Nephron progenitor cell (in vitro differentiated cells): ENCODE measurements at places on chromosomes 4 and X.

GRCh38 chrX:130669233-130669632, 233.8 kb downstream of the ENOX2 start:
- no peak for DNase-seq

GRCh38 chr4:184613405-184613804, 35.8 kb downstream of the CASP3 start:
- DNase-seq: no peak

DNA sequence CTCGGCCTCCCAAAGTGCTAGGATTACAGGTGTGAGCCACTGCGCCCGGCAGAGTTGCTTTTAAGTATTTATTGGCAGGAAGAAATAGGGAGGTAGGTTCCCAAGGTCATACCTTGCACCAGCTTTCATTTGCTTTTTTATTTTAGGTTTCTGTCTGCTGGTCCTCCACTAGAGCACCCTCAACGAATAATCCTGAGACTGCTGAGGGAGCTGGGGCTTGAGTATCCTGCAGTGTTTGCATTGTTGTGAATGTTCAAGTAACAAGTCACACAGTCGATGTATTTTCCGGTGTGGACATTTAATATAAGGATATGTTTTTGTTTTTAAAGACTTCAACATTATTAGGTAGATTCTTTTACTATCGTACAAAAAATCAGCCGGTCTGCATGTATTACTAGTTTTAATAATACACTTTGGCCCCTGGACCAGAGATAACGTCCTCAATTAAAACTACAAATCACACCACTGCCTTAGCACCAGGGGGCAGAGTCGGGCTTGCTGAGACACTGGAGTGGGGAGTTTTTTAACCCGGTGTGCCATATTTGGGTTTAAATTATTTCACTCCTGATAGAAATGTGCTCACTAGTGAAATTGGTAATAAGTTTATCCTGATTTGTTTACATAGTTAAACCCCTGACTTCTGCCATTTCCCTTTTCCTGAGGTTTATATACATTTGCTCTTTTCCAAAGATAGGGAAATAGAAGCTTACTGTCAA, 11.6 kb downstream of the SMIM20 start:
- DNase-seq: peak; percentile 51

GRCh38 chr4:165839615-165840333, 33.3 kb upstream of the TLL1 start:
- DNase-seq: no peak

- DNase-seq: no peak
These were observed 1513.0 kb downstream of the STIM2 start for GRCh38 chr4:28373601-28374000.

DNA sequence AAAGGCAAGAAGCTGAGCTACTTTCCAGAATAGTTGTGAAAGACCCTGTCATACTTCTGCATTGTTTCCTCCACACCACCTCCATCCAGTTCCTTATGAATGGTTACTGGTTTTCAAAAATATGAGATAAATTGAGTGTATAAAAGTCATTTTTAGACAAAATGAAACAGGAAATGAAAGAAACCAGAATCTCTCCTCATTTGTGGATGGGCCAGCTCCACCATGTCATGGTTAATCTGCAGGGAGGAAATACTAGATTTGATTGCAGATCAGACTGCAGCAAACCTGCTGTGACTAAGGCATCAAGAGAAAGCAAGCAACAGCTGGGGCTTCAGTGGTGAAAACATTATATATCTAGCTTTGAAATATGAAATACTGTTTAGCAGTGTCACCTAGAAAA, 23.8 kb downstream of the F9 start:
- DNase-seq: no peak

GRCh38 chr4:89299153-89299791, 8.3 kb downstream of the GPRIN3 start:
- DNase-seq: no peak

GRCh38 chr4:174581901-174582300, 59.6 kb upstream of the HPGD start:
- DNase-seq: no peak

DNA sequence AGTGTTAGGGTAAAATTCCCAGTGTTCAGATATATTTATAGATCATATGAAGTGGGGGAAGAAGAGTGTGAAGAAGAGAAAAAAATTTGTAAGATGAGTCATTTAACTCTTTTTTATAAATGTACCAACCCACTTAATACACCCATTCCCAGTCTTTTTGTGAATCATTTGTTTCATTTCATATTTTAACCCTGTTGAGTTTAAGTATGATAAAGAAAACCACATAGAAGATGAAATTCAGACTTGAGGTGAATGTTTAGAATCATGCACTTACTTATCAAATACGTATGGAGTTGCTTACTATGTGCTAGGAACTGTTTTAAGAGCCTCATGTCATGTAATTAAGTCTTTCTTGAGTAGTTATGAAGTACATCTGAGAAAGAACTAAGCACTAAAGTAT, 56.6 kb upstream of the DAPP1 start:
- DNase-seq: no peak

DNA sequence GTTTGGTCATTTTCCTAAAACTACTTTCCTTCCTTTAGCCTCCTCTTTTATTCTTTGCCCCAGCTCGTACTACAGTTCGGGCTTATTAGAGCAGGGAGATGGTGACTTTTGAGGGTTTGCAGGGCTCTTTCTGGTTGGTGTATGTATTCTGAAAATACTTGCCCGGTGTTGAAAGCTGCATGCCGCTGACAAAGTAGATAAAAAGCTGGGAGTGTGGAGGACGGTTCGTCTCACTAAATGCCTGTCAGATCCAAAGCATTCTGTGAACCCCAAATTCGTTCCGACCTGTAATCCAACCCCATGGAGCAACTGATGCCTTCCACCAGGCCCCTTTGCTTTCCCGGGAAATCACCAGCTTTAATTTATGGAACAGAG, 19.2 kb downstream of the TRIM2 start:
- DNase-seq: no peak

DNA sequence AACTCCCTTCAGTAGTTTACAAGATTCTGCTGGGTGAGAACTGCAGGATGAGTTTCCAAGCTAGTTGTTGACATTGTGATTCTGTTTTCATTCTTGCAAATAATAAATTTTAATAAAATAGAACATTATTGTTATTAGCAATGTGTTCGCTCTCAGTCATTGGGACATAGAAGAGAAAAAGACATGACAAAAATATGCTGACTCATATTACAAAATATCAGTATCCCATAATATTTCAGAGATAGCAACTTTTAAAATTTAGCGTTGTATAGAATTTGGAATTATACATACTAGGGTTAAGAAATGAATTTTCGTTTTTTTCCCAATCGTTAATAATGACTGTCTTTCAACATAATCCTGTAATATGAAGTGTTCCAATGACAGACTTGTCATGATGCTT, 45.4 kb downstream of the KIT start:
- no peak for DNase-seq

DNA sequence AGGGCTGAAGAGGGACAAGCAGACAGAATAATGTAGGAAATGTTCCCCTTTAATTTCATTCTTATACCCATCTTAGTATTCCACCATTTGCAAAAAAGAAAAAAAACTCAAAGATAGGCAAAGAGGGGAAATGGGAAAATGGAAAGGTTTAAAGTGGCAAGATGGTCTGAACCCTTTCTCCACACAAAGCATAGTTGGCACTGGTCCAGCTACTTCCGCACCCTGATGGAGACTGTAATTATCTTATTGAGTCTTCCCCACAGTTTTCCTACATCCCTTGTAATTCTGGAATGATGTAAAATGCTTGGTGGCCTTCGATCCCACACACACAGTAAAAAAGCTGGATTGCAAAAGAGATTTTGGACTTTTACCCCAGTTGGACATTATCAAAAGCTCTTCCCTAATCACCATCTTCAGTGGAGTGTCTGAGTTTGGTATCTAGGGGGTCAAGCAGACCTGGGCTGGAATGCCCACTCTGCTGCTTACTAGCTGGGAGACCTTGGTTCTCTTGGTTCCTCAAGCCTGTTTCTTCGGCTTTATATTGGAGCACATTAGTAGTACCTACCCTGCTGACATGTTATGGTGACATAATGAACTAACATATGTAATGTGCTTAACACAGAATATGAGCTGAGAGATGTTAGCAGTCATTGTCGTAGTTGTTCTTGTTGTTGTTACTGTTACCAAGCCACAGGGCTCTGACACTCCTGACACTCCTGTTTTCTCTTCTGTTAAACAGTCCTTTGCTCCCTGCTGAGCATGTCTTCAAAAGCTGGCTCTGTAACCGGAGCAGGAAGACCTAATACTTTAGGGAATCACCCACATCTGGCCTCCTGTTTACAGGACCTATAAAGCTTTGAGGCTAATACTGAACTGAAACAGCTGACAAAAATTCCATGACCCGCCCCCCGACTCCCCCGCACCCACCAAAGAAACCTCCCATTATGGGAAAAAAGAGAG, 4.7 kb downstream of the SRPX2 start:
- DNase-seq: no peak

GRCh38 chrX:7083468-7084396, 63.8 kb upstream of the STS start:
- no peak for DNase-seq

DNA sequence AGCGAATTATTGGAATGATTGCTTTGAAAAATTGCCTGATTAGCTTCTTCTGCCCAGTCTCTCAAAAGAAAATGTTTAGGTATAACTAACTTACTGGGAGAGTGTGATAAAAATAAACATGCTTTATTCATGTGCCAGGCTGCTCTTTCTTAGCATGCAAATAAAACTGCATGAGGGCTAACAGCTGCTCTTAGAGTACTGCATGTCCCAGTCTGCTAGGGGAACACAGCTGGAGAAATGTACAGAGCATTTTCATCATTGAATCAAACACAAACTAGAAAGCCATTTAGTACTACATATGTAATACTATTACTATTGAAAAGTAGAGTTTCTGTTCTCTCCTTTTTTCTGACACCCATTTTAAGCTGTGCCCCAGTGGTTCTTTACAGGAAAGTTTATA, 726.0 kb downstream of the GRID2 start:
- no peak for DNase-seq

GRCh38 chrX:124328765-124329164, 3.7 kb upstream of the TEX13D start:
- no peak for DNase-seq

- DNase-seq: no peak
These were observed 15.0 kb downstream of the APELA start for GRCh38 chr4:164892018-164892417.

- no peak for DNase-seq
These were observed 56.0 kb downstream of the TMEM131L start for GRCh38 chr4:153521999-153522801.

DNA sequence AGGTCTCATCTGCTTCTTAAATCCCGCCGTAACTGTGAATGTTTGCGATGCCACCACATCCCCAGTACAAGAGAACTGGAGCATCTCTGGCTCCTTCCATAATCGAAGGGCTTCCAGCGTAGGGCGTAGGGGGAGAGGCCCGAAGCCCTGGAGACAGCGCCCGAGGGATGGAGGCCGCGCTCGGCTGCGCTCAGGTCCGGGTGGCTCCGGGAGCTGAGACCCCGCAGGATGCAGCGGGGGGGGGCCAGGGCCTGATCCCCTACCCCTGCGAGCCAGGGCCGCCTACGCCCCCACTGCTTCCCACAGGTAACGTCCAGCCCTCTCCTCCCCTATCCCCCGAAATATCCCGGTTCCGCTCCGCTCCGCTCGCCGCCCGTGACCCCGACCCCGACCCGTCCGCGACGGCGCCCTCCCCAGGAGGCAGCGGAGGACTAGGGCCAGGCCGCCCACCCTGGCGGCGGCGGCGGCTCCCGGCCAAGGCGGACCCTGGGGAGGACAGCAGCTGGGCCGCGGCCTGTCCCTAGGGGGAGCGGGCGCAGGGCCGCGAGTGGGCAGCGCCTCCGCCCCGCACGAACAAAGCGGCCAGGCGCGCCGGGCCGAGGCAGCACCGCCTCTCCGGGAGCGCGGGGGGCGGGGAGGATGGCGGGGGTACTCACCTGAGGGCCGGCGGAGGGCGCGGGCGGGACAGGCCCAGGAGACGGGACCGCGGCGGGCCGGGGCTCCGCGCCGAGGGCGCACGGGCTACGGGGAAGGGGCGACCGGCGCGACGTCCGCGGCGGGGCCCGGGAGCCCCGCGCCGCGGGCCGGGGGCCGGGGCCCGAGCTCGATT, 723 bp downstream of the WDFY3 start:
- peak; percentile 74 for DNase-seq
